GM12864 (cell line): ENCODE measurements at places on chromosomes 16 and 17.

GRCh38 chr17:45248132-45248957 is 13.5 kb downstream of the SPATA32 start:
- DNase-seq, result no peak

DNA sequence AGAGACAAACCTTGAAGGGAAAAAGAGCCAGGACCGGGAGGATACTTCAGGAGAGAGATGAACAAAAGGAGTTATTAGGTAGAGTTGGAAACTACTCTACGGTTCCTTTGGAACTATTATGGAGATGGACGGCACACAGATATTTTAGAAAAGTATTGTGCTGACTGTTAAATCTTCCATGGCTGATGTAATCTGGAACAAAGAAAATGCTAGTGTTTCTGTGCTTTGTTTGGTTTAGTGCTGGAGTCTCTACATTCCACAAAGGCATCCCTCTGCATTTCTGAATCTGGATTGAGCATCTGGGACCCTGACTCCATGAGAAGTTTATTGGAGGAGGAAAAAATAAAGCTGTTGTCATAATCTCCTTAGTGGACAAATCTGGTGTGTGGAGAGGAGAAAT is 57.2 kb downstream of the RPGRIP1L start:
- DNase-seq, result no peak

- DNase-seq, result no peak
Observed at GRCh38 chr17:65750631-65751115, 189.2 kb upstream of the AXIN2 start.

GRCh38 chr16:72644911-72645310 is 403.0 kb downstream of the ZFHX3 start:
- DNase-seq, result no peak

DNA sequence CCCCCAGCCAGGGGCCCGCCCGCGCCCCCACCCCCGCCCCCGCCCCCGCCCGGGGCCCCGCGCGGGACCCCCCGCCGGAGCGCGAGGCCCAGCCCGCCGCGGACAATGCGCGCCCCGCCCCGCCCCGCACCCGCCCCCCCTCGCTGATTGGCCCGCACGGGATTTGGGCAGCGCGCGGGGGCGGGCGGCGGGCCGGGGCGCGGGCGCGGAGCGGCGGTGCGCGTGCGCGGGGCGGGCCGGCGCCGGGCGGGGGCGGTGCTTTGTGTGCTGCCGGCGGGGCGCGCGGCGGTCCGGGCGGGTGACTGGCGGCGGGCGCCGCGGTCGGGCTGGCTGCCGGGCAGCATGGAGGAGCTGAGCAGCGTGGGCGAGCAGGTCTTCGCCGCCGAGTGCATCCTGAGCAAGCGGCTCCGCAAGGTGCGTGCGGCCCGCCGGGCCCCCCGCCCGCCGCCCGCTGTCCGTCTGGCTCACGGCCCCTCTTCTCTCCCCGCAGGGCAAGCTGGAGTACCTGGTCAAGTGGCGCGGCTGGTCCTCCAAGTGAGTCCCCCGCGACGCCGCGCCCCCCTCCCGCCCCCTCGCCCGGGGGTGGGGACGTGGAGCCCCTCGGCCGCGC is at the start of gene CBX2:
Gene CBX2 (plus strand): TSS at position 255 of the 610 bp plus-strand sequence. CDS start 88 bp downstream, at position 343.
- no peak for DNase-seq

DNA sequence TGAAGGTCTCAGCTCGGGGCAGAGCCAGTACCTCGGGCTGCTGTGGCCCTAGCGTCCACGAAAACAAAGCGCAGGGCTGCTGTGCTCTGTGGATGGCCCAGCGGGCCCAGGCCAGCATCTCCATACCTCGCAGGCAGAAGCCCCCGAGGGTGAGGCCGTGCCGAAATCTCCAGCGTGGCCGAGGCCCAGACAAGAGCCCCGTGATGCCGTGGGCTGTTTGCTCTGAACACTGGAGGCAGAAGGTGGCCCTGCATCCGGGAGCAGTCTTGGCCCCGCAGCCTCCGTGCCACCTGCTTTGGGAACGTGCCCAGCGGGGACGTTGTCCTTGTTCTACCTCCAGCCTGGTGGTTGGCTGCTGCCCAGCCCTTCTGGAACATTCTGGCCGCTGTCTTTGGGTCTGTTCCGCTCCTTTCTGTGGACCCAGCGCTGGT is 121.4 kb downstream of the BANP start:
- no peak for DNase-seq

- no peak for DNase-seq
Observed at GRCh38 chr16:12256921-12257320, 280.4 kb downstream of the SNX29 start.

DNA sequence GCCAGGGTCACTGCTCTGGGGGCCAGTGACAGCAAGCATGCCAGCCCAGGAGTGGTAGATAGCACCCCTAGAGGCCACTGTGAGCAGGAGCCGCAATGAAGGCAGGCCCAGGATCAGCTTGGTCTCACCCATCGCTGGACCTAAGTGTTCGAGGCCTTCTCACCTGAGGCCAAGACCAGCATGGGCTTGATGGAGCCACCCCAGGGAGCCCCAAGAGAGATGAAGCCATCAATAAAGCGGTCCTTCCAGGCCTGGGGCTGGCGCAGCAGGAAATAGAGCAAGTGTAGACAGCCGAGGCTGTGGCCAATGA is 1.8 kb downstream of the LCAT start:
- no peak for DNase-seq

DNA sequence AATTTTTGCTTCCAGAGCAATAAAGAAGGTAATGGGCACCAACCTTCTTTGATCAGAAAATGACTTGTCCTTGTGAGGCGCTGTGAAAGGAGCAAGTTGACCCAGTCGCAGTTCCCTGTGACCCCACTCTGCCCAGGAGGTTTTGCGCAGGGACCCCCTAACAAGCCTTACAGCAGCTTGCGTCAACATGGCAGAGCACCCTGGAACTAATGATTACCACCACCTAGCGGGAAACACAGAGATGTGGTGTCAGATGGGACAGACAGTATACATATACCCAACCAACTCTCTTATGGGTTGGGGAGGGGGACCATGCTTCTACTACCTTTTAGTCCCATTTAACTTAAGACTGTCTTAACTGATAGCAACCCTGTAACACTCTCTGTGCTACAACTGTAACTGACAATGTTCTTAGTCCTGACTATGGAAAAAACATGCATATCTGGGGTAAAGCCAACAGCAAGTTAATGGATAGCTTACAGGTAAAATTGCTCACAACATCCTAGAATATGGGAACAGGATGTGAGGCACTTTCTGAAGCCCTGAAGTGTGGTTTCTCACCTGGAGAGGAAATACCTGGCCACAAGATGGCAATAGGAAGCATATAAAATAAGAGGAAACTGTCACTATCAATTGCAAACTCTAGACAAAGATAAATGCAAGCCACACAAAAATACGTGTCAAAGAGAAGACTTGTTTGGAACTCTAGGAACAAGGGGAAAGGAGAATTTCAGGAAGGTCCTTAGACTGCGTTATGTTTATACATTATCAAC is 3.0 kb downstream of the KARS1 start:
- DNase-seq, result no peak
